ENCODE measurements at places on chromosomes 16 and 17. TPM values are rescaled to one million over a fixed set of nuclear protein-coding genes. Genes with fewer than 3 reads are reported as not detected.

ARHGAP44 gene
- 5.6 TPM for total RNA-seq

PRDM7 gene
- not detected for total RNA-seq

ESRP2 gene
- total RNA-seq: 1.1 TPM

LHX1 gene
- not detected for total RNA-seq

PRKCB gene
- total RNA-seq: not detected

SCGB1C2 gene
- not detected for total RNA-seq

TAC4 gene
- not detected for total RNA-seq

Data from cardiac atrium fibroblast (primary cell).